ENCODE measurements at places on chromosomes 5 and 9.
A peak's percentile ranks its signal among the peaks of the same experiment; 100 is the strongest.

GRCh38 chr5:130529511-130530485, 625.5 kb downstream of the CHSY3 start:
- no peak for DNase-seq

DNA sequence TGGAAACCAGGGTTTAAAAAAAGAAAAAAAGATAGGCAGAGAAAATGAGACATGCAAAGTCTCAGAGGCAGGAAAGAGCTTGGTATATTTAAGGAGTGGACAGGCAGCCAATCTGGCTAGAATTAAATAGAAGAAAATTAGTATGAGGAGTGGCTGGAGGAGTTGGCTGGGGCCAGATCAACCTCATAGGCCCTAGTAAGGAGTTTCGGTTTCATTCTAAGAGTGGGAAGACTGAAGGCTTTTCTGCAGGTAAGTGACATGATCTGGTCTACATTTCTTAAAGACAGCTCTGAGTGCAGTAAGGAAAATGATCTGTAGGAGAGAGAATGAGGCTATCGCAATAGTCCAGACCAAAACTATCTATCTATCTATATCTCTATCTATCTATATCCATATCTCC, 27.5 kb downstream of the ADRB2 start:
- DNase-seq = no peak

- DNase-seq = no peak
These were observed 61.7 kb upstream of the ZFR start for GRCh38 chr5:32506201-32506661.

- no peak for DNase-seq
These were observed 73.9 kb upstream of the WWC1 start for GRCh38 chr5:168217497-168217896.

DNA sequence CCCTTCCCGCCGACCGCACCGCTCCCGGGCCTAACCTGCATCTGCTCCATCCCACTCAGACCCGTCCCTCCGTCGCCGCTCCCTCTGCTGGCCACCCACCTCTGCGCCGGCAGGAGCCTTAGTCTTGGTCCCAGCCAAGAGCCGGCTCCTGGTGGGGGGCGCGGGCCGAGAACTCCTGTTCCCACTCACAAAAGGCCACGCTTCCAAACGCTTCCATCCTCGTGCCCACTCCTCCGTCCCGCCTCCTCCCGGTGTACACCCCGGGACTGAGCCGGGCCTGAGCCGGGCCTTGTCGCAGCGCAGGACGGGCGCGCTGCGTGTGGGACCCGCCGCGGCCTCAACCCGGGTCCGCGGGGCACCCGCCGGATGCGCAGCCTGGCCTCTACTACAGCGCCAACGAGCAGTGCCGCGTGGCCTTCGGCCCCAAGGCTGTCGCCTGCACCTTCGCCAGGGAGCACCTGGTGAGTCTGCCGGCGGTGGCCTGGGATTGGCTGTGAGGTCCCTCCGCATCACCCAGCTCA, 7.5 kb downstream of the ADAMTS13 start:
- DNase-seq = no peak

- no peak for DNase-seq
These were observed 42.2 kb upstream of the RNF130 start for GRCh38 chr5:180113660-180114303.

DNA sequence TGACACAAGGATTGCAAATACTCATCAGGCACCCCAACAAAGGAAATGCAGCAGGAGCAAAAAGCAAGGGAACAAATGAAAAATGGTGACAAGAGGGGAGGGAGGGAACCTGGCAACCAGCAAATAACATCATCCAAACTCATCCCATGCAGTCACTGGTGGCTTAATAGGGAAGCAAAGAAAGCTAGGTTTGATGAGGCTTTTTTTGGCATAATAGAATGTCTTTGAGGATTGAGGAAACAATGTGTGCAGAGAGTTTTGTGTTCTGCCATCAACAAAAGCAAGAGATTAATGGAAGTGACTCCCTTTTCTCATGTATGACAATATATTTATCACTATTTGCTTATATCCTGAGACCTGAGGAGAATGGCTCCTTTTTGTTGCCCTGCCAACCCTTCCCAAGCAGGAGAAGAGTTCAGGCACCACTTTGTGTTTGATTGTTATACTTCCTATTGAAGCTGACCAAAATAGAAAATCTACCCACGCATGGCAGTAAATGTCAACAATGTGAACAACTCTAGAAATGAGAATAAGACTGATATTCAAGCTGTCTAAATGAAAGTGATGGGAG, 375.7 kb downstream of the CAAP1 start:
- DNase-seq = no peak

DNA sequence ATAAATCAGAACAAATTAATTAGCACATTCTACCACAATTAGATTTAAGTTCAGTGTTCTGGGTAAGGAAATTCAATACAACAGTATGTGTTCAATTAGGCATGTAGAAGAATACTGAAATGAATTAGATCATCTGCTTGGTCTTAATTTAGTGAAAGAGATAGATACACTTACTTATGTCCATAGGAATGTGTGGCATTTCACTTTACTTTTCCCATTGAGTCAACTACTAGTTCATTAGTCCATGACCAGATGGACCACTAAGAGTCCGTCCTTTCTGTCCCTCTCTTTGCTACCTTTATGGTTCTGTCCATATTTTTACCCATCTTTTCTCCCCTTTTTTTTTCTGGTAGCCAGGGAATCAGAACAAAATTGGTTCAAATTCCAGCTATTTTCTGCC, 276.9 kb downstream of the OSTF1 start:
- no peak for DNase-seq

- DNase-seq = peak; percentile 4
These were observed 1.2 kb downstream of the LOX start for GRCh38 chr5:122076669-122077365.

DNA sequence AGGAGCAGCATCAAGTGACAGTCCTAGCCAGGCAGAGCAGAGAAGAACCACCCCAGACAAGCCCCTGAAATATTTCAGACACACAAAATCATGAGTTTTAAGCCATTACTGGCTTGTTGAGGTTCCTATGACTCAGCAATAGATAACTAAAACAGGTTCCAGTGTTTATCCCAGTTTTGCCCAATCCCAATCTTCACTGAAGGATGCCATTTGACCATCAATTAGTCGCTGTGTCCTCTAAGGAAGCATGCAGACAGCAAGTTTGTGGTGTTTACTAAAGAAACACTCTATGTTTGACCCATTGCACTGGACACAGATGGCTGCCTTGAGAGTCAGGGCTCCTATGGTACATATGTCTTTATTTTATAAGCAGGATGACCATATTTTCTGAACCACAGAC, 186.7 kb downstream of the SYK start:
- DNase-seq = no peak

- no peak for DNase-seq
These were observed 91.1 kb upstream of the ARRDC3 start for GRCh38 chr5:91474201-91474600.
